ENCODE measurements at places on chromosomes 7 and 10. TPM values are rescaled to one million over a fixed set of nuclear protein-coding genes. Genes with fewer than 3 reads are reported as not detected.

EGR2 gene
- total RNA-seq = 5.7 TPM

NYAP1 gene
- total RNA-seq = 0.68 TPM

ZNF488 gene
- 1.8 TPM for total RNA-seq

WDR86 gene
- 4.3 TPM for total RNA-seq

PIK3AP1 gene
- 3.3 TPM for total RNA-seq

HMX3 gene
- not detected for total RNA-seq

PLEKHS1 gene
- 25.7 TPM for total RNA-seq

GRID2IP gene
- total RNA-seq = 2.6 TPM

CCDC146 gene
- 11.7 TPM for total RNA-seq

GNGT1 gene
- 0.70 TPM for total RNA-seq

C1GALT1 gene
- 29.7 TPM for total RNA-seq

UBE2D1 gene
- 14.2 TPM for total RNA-seq

SFXN2 gene
- 28.3 TPM for total RNA-seq

LRRC4 gene
- total RNA-seq = 1.3 TPM

STEAP1 gene
- total RNA-seq = 20.5 TPM

DOCK4 gene
- total RNA-seq = 37.9 TPM

MCU gene
- 40.1 TPM for total RNA-seq

PHYHIPL gene
- 2.4 TPM for total RNA-seq

GSTO2 gene
- 47.0 TPM for total RNA-seq

IDE gene
- 55.2 TPM for total RNA-seq

PTER gene
- 35.7 TPM for total RNA-seq

NUTM2B gene
- total RNA-seq = 0.26 TPM

PDIA4 gene
- total RNA-seq = 116 TPM

NPSR1 gene
- not detected for total RNA-seq

Measured in ureter (tissue), 1 donor.